ENCODE measurements at places on chromosomes 4 and X.

DNA sequence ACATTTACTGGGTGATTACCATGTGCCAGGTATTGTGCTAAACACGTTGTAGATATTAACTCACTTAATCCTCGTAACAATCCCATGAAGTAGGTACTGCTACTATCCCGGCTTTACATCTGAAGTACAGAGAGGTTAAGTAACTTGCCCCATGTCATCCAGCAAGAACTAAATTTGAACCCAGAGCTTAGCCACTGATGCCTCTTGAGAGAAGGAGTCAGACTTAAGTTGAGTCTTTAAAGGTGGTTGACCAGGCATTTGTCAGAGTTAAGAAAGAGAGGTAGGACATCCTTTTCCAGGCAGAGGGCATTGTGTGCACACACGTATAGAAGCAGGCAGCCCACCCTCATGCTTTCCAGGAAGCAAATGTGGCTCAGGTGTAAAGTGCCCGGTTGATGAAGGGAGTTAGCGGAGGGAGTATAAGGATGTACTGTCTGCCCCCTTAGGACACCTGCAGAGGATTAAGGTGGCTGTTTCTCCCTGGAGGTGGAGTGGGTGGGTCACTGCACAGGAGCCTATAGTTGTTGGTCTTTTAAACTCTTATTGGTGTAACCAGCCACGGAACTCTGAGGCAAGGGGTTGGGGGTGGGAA lies 335 bp upstream of the CD38 start:
- DNase-seq = no peak

- DNase-seq = no peak
Measured at GRCh38 chr4:165600959-165601683, 222.3 kb downstream of the CPE start.

DNA sequence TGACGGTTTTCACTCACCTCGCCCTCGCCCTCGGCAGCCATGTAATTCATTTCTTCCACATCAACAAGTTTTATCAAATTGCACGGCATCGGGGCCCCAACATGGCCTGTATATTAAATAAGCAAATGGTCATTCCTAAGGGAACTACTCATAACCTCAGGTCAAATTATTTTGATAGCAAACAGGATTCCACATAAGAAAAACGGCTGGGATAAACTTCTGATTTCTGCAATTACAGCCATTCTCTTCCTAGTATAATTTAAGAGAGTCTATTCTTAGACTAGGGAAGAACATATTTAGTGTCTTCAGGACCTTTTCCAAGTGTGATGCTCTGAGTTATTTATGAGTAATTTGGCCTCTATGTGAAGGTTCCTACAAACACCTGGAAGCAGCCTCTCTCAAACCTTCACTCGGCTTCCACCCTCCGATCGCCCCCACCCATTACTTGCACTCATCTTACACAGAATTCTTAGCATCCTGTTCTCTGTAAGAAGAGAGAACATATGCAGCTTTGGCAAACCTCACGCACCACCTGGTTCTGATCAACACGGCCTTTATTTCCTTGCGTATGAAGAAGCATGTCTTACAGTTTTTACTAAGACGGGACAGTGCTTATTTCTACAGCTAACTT lies 29.4 kb upstream of the CENPU start:
- no peak for DNase-seq

DNA sequence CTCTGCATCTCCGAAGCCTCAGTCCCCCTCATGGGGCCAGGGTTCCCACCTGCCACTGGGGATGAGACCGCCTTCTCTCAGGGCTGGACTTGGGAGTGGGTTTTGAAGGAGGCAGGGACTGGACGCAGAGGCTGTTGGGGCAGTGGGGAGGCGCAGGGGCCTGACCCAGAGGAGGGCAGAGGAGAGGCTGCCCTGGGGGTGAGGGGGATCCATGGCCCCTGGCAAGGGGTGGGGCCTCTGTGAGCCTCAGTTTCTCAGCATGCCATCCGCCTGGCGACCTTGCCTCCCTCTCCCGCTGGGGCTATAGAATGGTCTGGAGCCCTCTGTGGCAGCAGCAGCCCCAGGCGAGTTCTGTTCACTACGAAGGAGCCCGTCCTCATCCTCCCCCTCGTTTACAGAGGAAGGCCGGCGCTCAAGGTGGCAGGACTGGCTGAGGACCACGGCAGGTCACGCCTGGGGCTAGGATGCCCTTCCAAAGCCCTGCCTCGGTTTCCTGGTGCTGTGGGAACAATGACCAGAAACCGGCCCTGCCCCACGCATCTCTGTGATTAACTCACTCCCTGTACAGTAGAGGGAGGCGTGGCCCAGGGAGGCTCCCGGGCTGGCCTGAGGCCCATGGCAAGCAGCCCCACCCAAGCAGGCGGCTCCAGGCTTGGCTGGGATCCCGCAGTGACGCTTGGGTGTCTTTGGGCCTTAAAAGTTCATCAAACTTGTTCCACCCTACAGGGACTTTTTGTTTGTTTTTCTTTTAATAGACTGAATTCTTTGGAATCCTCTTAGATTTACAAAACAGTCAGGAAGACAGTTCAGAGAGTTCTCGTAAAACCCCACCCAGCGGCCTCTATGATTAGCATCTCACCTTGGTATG lies 16.0 kb upstream of the SH3TC1 start:
- peak; percentile 92 for DNase-seq

DNA sequence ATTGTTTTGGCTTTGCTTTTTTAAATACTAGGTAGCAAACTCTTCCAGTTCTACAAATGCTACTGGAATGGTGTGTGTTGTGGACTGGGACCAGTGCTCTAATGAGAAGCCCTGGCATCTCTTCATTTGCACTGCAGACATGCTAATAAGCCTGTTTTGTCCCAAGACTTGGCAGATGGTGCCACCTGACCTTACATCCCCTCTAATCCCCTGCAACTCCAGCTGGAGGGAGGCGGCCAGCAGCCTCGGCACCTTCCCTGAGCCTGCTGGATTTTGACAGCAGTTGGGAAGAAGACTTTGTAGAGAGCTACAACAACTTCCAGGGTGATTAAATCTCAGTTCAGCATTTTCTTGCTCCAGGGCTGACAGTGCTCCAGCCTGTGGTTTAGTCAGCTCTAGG lies 200.0 kb downstream of the DCLK2 start:
- DNase-seq = no peak

DNA sequence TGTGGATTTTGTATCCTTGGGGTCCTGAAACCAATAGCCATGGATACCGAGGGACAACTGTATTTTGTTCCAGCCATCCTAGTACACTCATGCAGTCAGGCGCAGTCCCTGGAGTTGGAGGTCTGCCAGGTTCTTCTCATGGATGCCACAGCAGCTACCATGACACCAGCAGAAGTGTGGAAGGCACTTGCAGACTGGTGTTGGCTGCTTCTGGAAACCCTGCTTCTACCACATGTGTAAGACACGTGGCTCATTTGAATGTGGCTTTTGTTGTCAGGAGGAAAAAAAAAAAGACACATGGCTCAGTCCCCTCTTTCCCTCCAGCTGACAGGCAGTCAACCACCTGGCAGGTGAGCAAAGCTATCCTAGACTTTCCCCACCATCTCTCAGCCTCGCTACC lies 19.4 kb downstream of the DRD5 start:
- no peak for DNase-seq

GRCh38 chr4:14419516-14419915 lies 582.8 kb upstream of the CPEB2 start:
- DNase-seq = no peak

- DNase-seq = no peak
Measured at GRCh38 chr4:166290426-166290825, 417.4 kb downstream of the TLL1 start.

DNA sequence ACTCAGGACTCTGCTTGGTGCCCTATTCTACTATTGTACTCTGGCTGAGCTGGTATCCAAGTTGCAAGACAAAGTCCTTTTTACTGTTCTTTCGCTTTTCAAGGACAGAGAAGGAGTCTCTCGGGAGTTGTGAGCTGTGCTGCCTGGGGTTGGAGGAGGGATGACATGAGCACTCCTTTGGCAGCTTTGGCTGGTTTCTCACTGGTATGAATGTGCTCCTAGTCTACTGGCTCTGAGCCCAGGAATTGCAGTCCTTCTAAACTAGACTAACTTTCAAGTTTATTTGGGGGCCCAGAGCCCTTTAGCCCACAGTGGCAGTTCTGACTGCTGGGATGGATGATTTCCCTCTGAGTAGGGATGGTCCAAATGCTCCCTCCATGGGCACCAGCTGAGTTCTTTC lies 997.1 kb downstream of the RAB28 start:
- DNase-seq = no peak

DNA sequence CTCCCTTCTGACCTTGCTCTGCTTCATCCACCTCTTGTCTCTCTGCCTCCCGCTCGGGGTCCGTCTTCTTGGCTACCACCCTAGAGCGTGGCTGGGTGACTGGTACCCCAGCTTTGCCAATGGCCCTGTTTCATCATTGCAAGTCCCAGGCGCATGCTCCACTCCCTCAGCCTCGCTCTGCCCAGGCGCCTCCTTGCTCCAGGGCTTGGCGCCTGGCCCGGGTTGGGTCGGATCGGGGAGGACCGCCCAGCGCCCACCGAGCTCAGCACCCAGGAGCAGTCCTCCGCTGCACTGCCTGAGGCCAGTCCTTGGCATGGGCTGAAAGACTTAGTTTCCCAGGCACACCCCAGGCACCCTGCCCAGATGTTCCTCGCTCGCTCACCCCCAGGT lies 577 bp downstream of the BGN start:
- peak; percentile 68 for DNase-seq

- DNase-seq = peak; percentile 4
Measured at GRCh38 chr4:67122029-67122428, 423.3 kb downstream of the CENPC start.

DNA sequence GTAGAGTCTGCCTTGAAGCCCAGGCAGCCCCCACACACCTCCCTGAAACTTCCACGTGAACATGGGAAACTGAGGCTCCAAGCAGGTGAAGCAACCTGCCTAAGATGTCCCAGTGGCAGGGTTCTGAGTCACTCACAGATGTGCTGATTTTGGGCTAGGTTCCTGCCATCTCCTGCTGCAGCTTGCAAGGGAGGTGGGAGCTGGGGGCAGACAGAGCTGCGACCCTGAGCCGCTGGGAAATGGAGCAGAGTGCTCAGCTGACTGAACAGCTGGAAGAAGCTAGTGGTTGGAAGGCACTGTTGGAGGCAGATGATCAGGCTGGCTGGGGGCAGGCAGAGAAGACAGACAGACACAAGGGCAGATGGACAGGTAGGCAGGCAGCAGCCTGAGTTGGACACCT lies 3.6 kb upstream of the FATE1 start:
- DNase-seq = no peak

DNA sequence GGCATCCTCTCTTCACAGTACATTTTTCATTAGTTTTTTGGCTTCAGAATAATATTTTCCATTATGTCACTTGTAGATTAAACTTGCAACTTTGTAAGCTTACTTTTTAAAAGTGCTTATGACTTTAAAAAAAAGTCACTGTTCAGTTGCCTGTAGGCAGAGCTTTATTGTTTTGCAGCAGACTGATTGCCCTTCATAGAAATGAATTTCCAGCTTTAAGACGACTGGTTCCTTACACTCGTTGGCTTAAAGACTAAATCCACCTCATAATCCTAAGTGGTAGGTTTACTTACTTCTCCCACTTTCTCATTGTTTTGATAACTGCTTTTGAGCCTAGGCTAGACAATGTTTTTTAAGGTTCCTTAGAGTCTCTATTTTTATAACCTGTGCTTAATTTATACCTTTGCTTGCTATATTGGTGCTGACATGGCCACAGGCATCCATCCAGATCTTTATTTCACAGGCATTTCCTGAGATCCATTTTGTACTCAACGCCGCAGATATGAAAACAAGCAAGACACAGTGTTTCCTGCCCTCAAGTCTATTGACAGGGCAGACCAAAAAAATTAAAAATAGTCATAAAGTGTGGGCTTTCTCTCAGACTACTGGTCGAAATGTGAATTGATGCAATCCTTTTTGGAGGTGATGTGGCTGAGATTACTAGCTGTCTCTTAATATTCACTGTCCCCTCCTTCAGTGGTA lies 12.6 kb upstream of the IL13RA2 start:
- DNase-seq = no peak

DNA sequence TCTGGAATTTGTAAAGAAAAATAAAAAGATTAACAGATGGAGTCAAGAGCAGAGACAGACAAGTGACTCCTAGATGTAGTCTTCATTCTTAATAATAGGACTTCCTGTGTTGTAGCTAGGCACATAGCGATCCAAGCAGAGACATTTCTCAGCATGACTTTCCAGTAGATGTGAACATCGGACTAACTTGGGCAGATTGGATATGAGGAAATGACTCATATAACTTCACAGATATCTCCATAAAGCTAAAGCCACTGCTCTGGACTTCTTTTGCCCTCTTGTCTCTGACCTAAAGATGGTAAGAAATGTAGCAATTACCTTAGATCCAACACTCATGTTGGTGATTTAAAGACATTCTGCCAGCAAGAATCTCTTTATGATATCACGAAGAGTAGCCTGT lies 131.7 kb downstream of the EPHA5 start:
- peak; percentile 60 for DNase-seq

GRCh38 chr4:7781993-7782392 lies 157.7 kb downstream of the AFAP1 start:
- peak; percentile 32 for DNase-seq

GRCh38 chrX:48475296-48475695 lies 703 bp upstream of the FTSJ1 start:
- DNase-seq = no peak

DNA sequence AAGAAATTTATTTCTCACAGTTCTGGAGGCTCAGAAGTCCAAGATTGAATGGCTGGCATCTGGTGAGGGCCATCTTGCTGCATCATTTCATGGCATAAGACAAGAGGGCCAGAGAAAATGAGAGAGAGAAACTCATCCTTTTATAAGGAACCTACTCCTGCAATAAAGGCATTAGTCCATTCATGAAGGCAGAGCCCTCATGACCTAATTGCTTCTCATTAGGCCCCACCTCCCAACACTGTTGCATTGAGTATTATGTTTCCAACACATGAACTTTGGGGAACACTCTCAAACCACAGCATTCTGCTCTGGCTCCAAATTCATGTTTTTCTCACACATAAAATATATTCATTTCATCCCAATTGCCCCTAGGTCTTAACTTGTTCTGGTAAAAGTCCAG lies 14.2 kb downstream of the RNF175 start:
- no peak for DNase-seq

- peak; percentile 31 for DNase-seq
Measured at GRCh38 chrX:129653971-129654651, 645 bp downstream of the APLN start.

- DNase-seq = peak; percentile 39
Measured at GRCh38 chrX:102712216-102712966, at the start of gene GPRASP2. TSS of gene GPRASP2 (plus strand) at chrX:102712448. CDS start at chrX:102714870, 2,422 bp downstream.

GRCh38 chr4:2842687-2843262 lies 869 bp upstream of the ADD1 start:
- no peak for DNase-seq

Measured in EL (cell line).